SW 1271 (cell line): ENCODE measurements at places on chromosomes 1 and 21.

GRCh38 chr1:8437347-8437746 lies 119.4 kb downstream of the SLC45A1 start:
- no peak for DNase-seq

GRCh38 chr21:29175408-29176134 lies 45.1 kb downstream of the MAP3K7CL start:
- no peak for DNase-seq

DNA sequence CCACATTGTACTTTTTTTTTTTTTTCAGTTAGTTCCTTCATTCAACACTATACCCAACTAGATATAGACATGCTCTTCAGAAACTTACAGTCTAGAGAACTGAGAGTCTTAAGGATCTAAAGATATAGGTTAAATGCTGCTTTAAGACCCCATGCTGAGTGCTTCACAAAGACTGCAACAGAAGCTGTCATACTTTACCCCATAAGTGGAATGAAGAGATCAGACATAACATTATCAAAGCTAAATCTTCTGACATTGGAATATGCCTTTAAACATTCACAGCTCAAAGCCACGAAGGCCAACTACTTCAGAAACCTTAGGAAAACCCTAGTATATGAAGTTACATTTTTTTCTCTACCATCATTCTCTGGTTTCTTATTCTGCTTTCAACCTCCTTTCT lies 666.4 kb downstream of the KCNT2 start:
- DNase-seq, result no peak

DNA sequence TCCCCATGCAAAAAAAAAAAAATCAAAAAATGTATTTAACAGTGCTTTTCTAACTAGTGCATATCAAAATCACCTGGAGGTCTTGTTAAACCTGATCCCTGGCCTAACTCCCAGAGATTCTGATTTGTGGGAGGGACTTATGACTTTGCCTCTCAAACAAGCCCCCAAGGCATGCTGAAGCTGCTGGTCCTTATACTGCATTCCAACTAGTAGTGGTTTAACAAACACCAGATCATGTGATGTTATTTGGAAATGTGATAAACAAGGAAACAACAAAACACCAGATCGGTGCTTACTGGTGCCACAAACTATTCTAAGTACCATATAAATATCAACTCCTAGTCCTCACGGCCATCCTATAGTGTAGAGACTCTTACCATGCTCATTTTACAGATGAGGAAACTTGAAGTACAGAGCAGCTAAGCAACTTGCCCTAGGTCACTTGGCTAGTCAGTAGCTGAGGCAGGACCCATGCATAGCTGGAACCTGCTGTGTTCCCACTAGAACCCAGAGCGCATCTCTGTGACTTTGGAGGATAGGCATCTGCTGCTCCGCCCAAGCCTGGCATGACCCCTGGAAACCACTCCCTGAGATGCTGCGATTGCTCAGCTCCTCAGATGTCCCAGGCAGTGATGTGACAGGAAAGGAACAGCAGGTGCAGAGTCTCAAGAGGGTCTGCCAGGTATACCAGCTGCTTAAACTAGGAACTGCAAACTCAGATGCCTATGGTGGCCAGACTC lies 38.1 kb downstream of the SOX13 start:
- no peak for DNase-seq

DNA sequence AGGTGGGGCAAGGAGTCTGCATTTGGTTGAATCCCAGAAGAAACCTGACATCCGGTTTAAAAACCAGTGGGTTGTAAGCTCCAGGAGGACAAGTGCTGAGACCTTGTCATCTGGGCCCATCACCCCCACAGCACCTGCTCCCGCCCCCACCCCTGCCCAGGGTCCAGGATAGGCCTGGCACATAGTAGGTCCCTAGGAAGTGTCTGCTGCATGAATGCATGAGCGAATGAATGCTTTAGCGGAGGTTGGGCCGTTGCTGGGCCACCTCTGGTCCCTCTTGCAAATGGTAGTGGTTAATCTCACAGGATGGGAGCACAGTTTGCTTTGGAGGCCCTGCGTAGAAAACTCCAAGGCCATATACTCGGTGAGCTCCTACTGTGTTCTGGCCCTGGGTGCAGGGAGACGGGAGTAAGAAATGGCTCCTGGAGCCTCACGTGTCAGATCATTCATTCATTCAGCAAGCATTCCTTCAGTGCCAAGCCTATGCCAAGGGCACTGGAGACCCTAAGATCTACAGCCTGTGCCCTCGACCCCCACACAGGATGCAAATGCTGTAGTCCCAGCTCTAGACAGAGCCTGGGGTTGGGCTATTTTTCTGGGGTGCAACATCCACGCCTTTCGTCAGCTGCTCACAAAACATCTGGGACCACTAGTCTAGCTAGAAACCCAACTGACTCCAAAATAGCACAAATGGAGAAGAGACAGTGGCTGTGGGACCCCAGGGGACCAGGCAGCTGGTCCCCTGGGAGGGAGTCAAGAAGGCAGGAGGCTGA lies 28.9 kb downstream of the EPHA2 start:
- no peak for DNase-seq

- no peak for DNase-seq
These were observed 782 bp upstream of the PFKL start for GRCh38 chr21:44299085-44299457.

GRCh38 chr1:156559797-156560385 lies 12.5 kb downstream of the IQGAP3 start:
- DNase-seq, result no peak

DNA sequence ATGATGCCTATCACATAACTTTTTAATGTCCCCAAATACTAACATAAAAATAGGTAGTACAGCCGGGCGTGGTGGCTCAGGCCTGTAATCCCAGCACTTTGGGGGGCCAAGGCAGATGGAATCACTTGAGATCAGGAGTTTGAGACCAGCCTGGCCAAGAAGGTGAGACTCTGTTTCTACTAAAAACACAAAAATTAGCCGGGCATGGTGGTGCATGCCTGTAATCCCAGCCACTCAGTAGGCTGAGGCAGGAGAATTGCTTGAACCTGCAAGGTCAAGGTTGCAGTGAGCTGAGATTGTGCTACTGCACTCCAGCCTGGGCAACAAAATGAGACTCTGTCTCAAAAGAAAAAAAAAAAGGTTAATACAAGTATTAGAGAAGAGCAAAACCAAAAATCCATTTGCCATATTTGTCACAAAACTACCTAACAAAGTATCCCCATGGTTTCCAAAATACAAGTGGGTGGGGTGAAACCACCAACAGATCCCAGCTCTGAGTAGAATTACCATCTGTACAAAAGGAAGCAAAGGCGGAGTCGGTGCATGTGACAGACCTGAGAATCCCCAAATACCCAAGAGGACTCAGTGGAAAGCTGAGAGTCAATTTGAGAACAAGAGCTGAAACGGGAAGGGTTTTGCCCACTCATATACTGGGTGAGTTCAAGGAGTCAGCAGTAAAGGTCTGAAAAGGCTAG lies 113.2 kb downstream of the TOMM20 start:
- no peak for DNase-seq

DNA sequence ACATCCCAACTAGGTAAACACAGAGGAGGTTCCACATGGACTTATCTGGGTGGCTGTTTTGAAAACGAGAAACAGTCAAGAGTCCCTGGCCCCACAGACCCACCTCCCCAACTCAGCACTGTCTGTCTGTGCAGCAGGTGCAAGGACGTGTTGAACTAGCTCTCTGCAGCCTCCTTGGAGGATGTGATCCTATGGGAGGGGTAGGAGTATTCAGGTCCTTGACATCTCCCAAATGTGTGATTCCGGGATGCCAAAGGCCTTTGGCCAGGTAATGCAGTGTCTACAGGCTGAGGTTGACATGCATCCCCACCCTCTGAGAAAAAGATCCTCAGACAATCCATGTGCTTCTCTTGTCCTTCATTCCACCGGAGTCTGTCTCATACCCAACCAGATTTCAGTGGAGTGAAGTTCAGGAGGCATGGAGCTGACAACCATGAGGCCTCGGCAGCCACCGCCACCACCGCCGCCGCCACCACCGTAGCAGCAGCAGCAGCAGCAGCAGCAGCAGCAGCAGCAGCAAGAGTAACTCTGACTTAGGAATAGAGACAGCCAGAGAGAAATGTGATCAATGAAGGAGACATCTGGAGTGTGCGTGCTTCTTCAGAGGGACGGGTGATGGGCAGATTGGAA lies 151.6 kb upstream of the CAMK1G start:
- DNase-seq, result no peak

GRCh38 chr21:18588001-18588662 lies 184.5 kb upstream of the TMPRSS15 start:
- no peak for DNase-seq

DNA sequence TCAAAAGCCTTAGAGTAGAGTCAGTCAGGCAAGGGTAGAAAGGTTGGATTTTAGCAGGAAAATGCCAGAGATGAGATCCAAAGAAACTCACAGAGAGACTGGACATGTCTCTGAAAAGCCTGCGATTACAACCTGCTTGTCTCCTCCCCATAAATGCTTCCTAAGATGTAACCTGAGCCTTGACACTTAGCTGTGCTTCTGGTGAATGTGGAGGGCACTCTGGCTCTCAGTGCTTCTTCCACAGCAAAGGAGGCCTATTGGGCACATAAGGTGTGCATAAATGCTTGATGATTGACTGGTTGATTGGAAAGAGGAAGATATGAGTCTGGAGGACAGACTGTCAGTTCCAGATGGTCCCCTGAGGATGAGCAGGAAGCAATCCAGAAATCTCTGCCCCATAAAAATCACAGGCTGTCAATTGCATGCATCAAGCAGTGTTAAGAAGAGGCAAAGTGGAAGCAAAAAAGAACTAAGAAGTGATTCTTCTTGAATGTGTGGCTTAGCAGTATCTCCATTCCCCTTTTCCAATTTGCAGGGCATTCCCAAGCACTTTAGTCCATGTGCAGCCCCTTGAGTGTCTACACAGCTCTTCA lies 236.2 kb upstream of the RRP15 start:
- no peak for DNase-seq

- DNase-seq, result no peak
These were observed 20.5 kb upstream of the RPTN start for GRCh38 chr1:152179566-152179965.

DNA sequence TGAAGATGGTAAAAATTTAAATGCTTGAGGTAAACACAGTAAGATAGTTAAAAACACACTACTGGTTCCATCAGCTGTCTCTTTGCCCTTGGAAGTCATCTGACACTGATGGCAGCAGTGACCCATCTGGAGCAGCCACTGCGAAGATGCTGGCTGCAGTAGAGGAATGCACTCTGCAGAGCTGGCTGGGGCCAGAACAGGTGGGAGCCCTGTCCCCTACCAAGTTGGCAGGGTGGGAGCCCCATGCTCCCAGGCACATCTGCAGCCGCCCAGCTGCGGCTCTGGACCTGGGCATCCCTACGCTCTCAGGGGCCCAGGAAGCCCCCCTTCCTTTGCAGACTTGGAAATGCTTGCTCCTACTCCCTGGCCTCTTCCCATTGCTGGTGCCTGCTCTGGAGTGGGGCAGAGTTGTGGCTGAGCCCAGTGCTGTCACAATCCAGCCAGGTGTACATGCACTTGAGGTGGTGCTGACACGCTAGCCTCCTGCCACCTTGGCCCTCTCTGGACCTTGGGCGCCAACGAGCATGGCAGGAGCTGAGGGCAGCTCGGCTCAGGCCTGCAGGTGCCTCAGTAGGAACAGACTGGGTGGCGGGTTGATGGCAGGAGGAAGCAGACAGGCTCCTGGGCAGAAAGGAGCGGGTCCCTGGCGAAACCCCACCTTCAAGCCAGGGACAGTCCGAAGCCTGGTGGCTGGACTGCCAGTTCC lies 227.0 kb downstream of the FGGY start:
- no peak for DNase-seq

DNA sequence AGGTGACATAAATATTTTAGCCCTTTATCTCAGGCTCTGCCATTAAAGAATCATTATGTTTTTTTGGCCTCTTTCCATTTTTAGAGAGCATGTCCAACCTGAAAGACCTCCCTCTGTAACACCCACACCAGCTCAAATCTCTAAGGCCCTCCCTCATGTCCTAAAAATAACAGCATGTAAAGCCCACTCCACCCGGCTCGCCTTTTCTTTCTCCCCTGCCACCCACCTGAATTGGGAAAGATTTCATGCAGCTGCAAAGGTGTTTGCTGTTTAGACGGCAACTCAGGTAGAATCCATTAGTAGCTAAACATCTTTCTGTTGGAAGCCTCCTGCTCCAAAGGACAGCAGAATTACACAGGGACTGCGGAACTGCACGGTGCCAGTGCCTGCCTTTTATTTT lies 79.9 kb downstream of the DMRTA2 start:
- DNase-seq, result no peak

DNA sequence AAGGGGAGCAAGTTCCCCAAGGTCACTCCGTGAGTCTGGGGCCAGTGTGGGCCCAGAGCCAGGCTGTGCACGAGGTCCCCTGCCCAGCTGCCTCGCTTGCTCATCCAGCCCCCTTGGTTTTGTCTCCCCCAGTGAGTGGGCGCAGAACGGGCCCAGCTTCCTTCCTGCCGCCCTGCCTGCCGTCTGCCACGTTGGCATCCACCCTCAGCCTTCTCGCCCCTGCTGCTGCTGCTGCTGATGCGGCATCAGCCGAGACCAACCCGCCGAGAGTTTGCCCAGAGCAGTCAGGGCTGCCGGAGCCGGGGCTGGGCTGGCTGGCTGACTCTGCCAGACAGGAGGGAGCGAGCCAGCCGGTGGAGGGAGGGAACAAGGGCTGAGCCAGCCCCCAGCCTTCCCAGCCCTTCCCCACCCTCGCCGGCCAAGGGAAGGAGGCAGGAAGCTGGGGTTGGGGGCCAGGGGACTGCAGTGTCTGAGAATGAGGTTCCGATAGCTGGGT lies 31.4 kb upstream of the WASF2 start:
- no peak for DNase-seq

- no peak for DNase-seq
These were observed 316.0 kb upstream of the VAMP3 start for GRCh38 chr1:7454895-7455784.
